ENCODE measurements at places on chromosomes 12 and 14.

- DNase-seq, result peak; percentile 20
Measured at GRCh38 chr12:48542300-48542928, 17.0 kb downstream of the OR8S1 start.

- peak; percentile 75 for DNase-seq
Measured at GRCh38 chr12:54259194-54260011, 20.5 kb downstream of the CBX5 start.

GRCh38 chr14:53947452-53948204, 9.0 kb downstream of the BMP4 start:
- DNase-seq, result no peak

DNA sequence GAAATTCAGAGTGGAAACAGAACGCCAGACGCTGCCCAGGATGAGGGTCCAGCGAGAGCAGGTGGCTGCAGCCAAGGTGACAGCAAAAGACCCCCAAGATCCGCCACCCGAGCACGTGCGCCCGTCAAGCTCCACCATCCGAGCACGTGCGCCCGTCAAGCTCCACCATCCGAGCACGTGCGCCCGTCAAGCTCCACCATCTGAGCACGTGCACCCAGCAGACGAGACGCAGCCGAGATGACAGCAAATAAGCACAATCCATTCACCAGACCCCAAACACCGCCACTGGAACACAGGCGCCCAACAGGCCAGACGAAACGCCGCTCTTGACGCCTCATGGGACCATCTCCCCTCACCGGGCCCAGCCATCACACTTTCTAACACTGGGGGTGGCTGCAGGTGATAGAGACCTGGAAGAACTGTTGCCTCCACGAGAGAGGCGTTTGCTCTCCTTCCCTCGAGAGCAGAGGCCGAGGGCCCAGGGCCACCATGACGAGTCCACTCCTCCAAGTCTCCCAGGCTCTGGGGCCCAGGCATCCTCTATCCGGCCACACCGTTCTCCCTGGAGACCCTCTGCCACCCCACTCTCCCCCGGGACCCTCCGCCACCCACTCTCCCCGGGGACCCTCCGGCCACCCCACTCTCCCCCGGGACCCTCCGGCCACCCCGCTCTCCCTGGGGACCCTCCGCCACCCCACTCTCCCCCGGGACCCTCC, 62.1 kb upstream of the GALNT9 start:
- DNase-seq, result no peak

DNA sequence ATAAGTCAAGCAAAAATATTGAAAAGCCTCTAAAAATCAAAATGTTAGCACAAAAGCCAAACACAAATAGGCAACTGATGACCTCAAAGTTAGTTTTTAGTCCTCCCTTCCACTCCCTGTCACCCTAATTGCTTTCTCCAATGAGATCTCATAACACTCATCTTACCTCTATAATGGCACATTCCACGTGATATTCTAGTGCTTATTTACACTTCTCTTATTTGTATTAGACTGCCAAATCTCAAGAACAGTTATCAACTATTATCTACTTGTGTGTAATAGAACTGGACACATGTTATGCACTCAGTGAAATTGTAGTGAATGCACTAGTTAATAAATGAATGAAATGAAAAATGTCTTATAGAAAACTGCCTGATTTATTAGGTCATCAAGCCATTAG, 55.5 kb upstream of the AVPR1A start:
- no peak for DNase-seq

DNA sequence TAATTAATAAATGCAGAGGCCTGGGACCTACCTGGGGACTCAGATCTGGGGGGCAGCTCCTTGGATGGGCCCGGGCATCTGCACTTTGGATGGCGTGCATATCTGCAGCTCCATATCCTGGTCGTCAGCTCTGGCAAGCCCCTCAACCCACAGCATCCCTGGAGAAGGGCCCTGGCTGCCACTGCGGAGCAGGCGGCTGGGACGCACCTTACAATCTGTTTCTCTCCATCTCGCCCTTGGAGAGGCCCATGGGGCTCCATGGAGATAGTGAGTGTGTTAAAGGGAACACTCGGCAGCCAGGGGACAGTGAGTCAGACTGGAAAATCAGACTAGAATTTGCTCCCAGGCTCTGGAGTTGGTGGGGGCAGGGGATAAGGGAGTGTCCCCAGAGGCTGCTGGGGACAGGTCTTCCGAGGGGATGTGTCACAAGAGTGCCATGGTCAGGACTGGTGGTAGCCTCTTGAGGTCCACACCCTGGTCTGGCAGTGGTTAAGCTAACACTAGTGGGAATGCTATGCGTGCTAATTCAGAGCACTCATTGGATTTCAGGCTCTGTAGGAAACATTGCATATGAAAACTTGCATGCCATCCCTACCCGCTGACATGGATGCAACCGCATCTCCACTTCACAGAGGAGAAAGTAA, 21.5 kb downstream of the RFLNA start:
- DNase-seq, result no peak

All from CD4-positive, alpha-beta T cell treated with Interleukin-4 for 1 hour (primary cell).